ENCODE measurements at places on chromosomes 13 and 19.

- no peak for DNase-seq
Measured at GRCh38 chr19:46205183-46205984, 24.2 kb upstream of the IGFL1 start.

- peak; percentile 49 for DNase-seq
Measured at GRCh38 chr19:850221-850978, 1.7 kb upstream of the ELANE start.

- no peak for DNase-seq
Measured at GRCh38 chr13:42239644-42240043, 32.3 kb upstream of the AKAP11 start.

DNA sequence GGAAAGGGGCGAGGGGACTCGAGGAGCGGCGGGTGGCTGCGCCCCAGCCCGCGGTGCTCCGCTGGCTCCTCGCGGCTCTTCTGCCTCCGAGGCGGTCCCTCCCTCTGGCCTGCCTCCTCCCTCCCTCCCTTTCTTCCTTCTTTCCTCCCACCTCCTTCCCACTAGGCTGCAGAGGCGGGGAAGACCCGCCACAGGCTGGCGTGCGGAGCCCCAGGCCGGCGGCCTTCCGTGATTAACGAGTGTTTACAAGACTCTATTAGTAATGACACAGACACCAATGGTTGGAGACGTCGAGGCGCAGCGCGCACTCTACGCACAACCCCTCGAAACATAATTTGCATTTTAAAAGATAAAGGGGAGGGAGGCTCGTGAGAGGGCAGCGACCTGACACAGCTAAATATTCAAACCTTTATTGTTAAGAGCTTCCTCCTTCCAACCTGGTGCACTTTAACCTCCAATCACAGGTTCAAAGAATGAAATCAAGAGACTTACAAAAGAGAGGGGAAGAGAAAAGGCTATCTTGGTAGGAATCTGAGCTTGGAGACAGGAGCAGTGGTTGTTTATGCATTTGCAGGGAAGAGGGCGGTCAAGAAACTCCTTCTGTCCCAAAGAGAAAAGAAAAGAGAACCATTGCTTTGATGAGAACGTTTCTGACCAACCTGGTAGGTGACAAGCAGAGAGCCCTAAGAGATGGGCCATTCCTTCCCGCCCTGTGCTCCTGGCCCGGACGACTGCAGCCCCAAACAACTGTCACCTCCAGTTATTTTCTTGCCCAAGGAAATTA is at the start of gene CDX2:
Gene CDX2 (minus strand): TSS at position 234 of the 784 bp plus-strand sequence. CDS start 309 bp downstream, outside the sequence.
- DNase-seq, result no peak

DNA sequence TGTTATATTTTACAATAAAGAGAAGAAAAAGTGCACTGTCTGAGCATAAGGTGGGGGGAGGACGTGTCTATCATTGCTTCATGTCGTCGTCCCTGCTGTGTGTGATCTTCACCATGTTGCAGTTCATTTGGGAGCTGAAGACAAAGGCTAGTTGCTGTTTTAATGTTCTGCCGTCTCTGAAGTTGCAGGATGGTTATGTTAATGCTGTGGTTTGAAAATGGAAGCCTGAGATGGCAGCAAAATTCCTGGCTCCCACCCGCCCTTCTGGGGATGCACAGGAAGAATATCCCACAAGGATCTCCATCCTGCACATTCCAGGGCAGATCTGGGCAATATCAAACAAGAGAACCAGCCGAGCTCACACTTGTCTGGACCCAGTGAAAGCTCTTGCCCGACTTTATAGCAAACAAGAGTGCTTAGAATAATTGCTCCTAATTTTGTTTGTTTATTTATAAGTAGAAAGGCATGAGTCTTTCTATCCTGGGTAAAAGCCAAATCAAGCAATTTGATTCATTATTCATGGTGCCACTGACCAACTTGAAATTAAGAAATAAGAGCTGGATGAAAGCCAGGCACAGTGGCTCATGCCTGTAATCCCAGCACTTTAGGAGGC is 110.3 kb upstream of the ABCC4 start:
- no peak for DNase-seq

- DNase-seq, result no peak
Measured at GRCh38 chr19:50252111-50252886, 48.9 kb downstream of the MYH14 start.

DNA sequence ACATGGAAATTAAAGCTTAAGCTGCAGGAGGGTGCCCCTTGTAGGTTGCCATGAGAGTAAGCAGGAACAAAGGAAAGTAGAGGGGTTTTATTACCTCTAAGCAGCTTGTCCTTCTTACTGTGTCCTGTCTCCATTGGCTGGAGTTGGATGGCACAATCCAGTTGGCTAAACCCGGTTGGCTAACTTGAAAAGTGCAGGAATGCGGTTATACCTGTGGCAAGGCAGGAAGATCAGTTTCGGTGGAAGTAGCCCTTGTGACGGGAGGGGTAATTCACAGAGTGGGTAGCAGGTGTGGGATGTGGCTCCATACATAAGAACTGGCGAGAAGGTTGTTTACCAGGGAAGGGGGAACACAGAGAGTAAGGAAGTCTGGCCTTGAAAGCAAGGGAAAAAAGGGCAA is 3.2 kb downstream of the ZNF726 start:
- no peak for DNase-seq

GRCh38 chr19:15432629-15433518 is 14.1 kb upstream of the AKAP8L start:
- peak; percentile 98 for DNase-seq

Measured in RWPE1 (cell line).